ENCODE measurements at places on chromosomes 5 and 9. TPM values are rescaled to one million over a fixed set of nuclear protein-coding genes. Genes with fewer than 3 reads are reported as not detected.

GRCh38 chr9:131980267-131981016 lies 99.2 kb downstream of the MED27 start:
- no peak overlapping the region for H3K27ac ChIP-seq
- no peak for DNase-seq
- peaks cover 6% of the 10 kb centered on the region for H3K4me1 ChIP-seq
- no peak overlapping the region for H3K4me3 ChIP-seq

GRCh38 chr9:93096811-93097382 lies 880 bp downstream of the CARD19 start:
- peak overlapping the region; percentile 90 for H3K4me3 ChIP-seq
- H3K4me1 ChIP-seq: peaks cover 58% of the 10 kb centered on the region
- peaks cover 13% of the 10 kb centered on the region for H3K36me3 ChIP-seq
- peak overlapping the region; percentile 89 for H3K27ac ChIP-seq

DNA sequence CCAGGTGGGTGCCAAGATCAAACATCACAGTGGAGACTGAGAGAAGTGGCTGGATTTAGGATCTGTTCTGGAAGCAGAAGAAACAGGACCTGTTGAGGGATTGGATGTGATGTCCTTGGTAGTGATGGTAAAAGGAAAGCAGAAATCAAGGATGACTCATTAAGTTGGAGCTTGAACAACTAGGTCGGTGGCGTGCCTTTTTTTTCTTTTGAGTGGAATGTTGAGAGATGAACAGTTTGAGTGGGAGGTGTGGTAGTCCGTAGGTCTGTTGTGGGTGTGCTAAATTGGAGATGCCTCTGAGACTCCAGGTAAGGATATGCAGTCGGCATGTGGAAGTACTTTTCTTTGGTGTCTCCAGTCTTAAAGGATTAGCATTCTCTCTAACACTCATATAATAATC lies 92.1 kb upstream of the IL12B start:
- no peak overlapping the region for H3K4me3 ChIP-seq
- H3K27me3 ChIP-seq: peaks cover 18% of the 10 kb centered on the region
- no peak for DNase-seq

DNA sequence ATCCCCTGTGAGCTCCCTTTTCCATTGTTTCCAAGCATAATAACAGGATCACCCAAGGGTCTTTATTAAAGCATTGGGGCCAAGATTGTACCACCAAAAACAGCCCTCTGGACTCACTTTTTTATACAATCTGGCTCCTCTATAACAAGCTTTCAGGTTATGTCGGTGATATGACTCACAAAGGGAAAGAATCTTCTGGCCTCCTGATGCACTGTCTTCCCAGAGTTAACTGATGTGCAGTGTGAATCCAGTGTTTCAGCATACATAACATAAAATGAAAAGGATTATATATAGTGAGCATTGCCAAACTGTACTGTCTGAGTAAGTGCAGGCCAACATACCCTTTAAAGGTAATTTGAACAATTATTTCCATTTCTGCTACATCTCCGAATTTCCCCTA lies 33.9 kb upstream of the MAN2A1 start:
- peaks cover 14% of the 10 kb centered on the region for H3K27me3 ChIP-seq
- no peak for DNase-seq
- no peak overlapping the region for H3K4me3 ChIP-seq
- no peaks in the 10 kb centered on the region for H3K36me3 ChIP-seq
- H3K4me1 ChIP-seq: peaks cover 17% of the 10 kb centered on the region
- H3K27ac ChIP-seq: no peak overlapping the region

GRCh38 chr9:136193891-136194279 lies 11.0 kb downstream of the LHX3 start:
- H3K36me3 ChIP-seq: no peaks in the 10 kb centered on the region
- H3K27ac ChIP-seq: no peak overlapping the region
- peaks cover 56% of the 10 kb centered on the region for H3K27me3 ChIP-seq
- peaks cover 4% of the 10 kb centered on the region for H3K4me1 ChIP-seq
- DNase-seq: no peak

- H3K27me3 ChIP-seq: peaks cover 48% of the 10 kb centered on the region
- H3K4me1 ChIP-seq: peaks cover 4% of the 10 kb centered on the region
- peaks cover 2% of the 10 kb centered on the region for H3K36me3 ChIP-seq
- H3K4me3 ChIP-seq: no peak overlapping the region
- peak overlapping the region; percentile 41 for H3K27ac ChIP-seq
Measured at GRCh38 chr5:1883120-1883924, 597 bp upstream of the IRX4 start.

- DNase-seq: no peak
- peaks cover 39% of the 10 kb centered on the region for H3K4me1 ChIP-seq
- H3K27ac ChIP-seq: no peak overlapping the region
Measured at GRCh38 chr9:109481856-109482255, 16.3 kb downstream of the PTPN3 start.

DNA sequence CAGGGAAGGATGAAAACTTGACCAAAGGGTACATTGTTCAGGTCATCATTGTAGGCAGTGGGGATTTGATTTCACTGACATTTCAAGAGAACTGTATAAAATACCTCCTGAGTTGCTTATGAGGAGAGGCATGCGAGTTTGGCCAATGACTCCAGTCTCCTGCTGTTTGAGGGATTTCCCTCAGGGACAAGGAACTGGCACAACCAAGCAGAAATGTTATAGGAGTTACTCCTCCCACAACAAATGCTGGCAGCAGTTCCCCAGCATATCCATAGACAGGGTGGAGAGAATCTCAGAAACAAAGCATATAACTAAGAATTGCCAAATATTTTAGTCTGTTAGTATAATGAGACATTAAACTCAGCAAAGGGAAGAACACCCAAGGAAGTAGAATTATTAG lies 47.2 kb upstream of the FBXL7 start:
- no peak overlapping the region for H3K4me3 ChIP-seq
- no peak overlapping the region for H3K27ac ChIP-seq
- H3K36me3 ChIP-seq: no peaks in the 10 kb centered on the region

DNA sequence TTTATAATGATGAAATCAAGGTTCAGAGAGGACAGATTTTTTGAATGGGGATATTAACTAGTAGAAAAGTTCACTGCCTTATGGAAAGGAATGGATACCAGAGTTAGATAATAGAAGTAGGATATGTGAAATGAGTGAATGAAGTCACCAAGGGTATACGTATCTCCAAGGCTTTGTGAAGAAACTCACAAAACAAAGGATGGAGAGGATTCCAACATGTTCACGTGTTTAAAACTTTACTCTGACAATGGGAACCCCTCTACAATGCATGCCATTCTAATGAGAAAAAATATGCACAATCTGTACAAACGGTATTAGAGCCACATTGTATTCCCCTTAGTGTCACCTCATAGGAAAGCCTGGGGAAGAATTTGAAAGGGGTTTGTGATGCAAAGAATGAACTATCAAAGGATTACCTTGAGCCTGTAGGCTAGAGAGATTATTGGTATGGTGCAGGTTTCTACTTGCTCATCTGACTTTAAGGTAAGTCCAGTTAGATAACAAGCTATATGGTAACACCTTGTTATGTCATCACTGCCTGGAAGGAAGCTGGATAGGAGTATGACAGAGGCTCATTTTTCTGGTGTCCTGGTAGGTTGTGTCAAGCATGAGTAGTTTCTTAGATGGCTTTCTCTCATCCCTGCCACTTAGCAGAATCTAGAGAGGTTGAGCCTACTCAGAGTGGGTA lies 250.3 kb upstream of the SEMA6A start:
- no peaks in the 10 kb centered on the region for H3K4me1 ChIP-seq
- H3K27ac ChIP-seq: no peak overlapping the region
- no peak for DNase-seq
- H3K36me3 ChIP-seq: no peaks in the 10 kb centered on the region

GRCh38 chr5:109690242-109690974 lies 681 bp downstream of the MAN2A1 start:
- DNase-seq: peak; percentile 84
- H3K36me3 ChIP-seq: peaks cover 16% of the 10 kb centered on the region
- H3K27ac ChIP-seq: peak overlapping the region; percentile 89
- peak overlapping the region; percentile 93 for H3K4me3 ChIP-seq
- peaks cover 3% of the 10 kb centered on the region for H3K27me3 ChIP-seq

DNA sequence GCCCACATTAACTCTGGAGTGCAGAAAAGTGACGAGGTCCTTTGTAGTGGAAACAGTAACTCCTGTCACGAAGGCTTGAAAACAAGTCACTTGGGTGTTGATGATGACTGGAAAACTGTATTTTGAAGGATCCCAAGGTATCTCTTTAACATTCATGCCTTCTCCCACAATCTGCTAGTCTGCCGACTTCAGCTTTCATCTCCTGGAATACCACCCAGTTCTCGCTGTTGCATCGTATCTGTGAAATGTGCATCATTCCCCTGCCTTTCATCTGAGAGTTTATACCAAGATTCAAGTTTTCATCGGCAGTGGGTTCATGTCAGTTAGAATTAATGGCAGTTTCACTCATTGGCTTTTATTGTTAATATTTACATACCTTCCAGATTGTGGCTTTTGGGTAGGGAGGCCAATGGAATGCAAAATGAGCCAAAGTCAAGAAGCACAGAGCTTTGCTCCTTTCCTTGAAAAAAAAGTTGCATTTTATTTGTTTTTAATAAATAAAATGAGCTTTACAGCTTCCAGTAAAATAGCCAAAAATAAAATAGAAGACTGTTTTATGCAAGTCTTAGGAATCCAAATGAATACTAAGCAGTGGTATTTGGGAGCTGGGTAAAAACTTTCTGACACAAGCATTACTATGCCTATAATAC lies 575.2 kb upstream of the WWC1 start:
- H3K36me3 ChIP-seq: no peaks in the 10 kb centered on the region
- no peaks in the 10 kb centered on the region for H3K27me3 ChIP-seq
- H3K4me1 ChIP-seq: no peaks in the 10 kb centered on the region
- no peak overlapping the region for H3K4me3 ChIP-seq
- DNase-seq: no peak
- H3K27ac ChIP-seq: no peak overlapping the region

DNA sequence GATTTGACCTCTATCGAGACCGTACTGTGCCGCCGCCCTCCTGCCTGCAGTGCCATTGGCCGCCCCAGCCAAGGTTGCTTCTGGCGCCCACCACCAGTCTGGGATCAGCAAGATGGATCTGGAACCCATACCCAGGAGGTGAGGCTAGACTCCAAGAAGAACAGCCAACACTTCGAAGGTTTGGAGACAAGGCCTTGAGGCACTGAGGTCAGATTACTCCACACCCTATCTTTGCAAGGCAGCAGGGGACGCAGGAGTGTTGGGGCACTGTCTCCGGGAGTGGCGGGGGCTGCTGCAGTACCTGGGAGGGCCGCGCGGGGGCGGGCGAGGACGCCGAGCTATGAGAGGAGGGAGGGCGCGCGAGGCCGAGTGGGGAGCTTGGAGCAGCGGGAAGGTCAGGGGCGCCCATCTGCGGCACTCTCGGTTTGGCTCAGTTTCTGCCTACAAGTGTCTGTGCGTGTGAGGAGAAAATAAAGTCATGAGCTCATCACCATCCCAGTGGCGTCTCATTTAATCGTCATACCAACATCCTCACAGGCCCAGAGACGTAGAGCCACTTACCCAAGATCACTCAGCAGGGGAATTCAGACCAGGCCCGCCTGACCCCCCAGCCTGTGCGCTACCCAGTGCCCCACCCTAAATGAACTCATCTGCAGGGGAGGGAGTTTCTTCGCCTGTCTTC lies 20.5 kb upstream of the PSD2 start:
- peaks cover 6% of the 10 kb centered on the region for H3K4me1 ChIP-seq
- DNase-seq: peak; percentile 94
- peaks cover 27% of the 10 kb centered on the region for H3K27me3 ChIP-seq
- no peak overlapping the region for H3K4me3 ChIP-seq
- no peaks in the 10 kb centered on the region for H3K36me3 ChIP-seq

DNA sequence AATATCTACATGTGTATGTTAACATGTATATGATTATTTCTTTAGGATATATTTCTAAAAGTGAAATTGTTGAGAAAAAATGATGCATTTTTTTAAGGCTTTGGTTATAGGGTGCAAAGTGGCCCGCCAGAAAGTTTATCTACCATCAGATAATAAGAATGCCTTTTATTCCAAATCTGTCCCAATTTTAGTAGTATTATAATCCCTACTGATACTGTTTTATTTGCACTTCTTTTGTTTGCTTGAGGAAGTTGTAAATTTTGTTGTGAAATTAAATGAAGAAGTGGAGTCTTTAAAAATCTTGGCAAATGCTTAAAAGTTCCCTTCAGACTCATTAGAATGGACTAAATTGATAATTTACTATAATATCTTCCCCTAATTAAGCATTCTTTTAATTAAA lies 73.0 kb downstream of the NIPBL start:
- no peak overlapping the region for H3K4me3 ChIP-seq
- peaks cover 5% of the 10 kb centered on the region for H3K36me3 ChIP-seq
- H3K27ac ChIP-seq: no peak overlapping the region
- no peak for DNase-seq
- peaks cover 4% of the 10 kb centered on the region for H3K4me1 ChIP-seq
- no peaks in the 10 kb centered on the region for H3K27me3 ChIP-seq

GRCh38 chr5:80239680-80240367 lies 16.0 kb downstream of the SERINC5 start:
- peaks cover 36% of the 10 kb centered on the region for H3K4me1 ChIP-seq
- H3K4me3 ChIP-seq: peak overlapping the region; percentile 30
- no peaks in the 10 kb centered on the region for H3K27me3 ChIP-seq

- peaks cover 11% of the 10 kb centered on the region for H3K4me1 ChIP-seq
- DNase-seq: no peak
- H3K27me3 ChIP-seq: peaks cover 53% of the 10 kb centered on the region
- H3K36me3 ChIP-seq: no peaks in the 10 kb centered on the region
- peak within 1 kb of the TSS; percentile 79 for H3K4me3 ChIP-seq
Measured at GRCh38 chr5:180649297-180650039, at the start of gene FLT4. Gene FLT4, minus strand, starts transcription at chr5:180649600. Its CDS starts 55 bp downstream, at chr5:180649545.

DNA sequence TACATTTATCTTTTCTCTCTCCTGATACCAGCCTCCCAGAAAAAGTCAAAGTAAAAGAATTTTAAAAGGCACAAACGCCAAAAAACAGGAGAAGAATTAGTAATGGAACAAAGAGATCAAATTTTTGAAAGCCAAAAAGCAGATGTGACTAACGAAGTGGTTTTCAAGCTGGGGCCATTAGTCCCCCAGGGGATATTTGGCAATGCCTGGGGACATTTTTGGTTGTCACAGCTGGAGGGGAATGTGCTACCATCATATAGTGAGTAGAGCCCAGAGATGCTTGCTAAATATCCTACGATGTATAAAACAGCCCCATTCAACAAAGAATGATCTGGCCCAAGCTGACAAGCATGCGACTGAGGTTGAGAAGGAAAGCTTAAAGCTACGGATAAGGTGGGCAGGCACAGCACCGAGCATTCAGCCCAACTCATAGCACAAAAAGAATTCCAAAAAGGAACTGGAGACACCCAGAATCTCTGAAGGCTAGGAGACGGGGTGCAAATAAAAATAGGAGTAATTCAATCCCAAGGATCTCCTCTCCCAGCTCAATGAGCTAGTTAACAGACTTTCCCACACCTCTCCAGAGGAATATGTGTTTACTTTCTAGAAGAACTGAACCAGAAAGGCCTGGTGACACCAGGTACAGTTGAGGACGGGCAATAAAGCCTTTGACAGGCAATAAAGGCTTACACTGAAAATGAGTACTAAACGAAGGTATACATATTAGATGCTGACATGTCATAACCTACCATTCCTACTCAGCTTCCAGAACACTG lies 269.0 kb downstream of the DENND1A start:
- peaks cover 21% of the 10 kb centered on the region for H3K36me3 ChIP-seq
- H3K4me3 ChIP-seq: no peak overlapping the region
- DNase-seq: no peak
- no peak overlapping the region for H3K27ac ChIP-seq

- H3K4me3 ChIP-seq: peak overlapping the region; percentile 69
- H3K27ac ChIP-seq: no peak overlapping the region
- peaks cover 3% of the 10 kb centered on the region for H3K36me3 ChIP-seq
Measured at GRCh38 chr5:141680751-141681201, 1.3 kb downstream of the ARAP3 start.

ZNG1E gene
- 60.7 TPM for total RNA-seq

YIPF5 gene
- total RNA-seq: 32.0 TPM
